ENCODE measurements at places on chromosomes 1 and 21. TPM values are rescaled to one million over a fixed set of nuclear protein-coding genes. Genes with fewer than 3 reads are reported as not detected.

C8B gene
- not detected for polyA plus RNA-seq

SAMD13 gene
- polyA plus RNA-seq, result not detected

KCNE1 gene
- polyA plus RNA-seq, result not detected

RGS8 gene
- polyA plus RNA-seq, result not detected

GSTM4 gene
- polyA plus RNA-seq, result 56.5 TPM

CHI3L1 gene
- not detected for polyA plus RNA-seq

PTPRC gene
- polyA plus RNA-seq, result 188 TPM

MASP2 gene
- 0.30 TPM for polyA plus RNA-seq

CCDC17 gene
- polyA plus RNA-seq, result 2.5 TPM

TMPRSS15 gene
- 0.14 TPM for polyA plus RNA-seq

PPM1J gene
- polyA plus RNA-seq, result 7.5 TPM

HOOK1 gene
- polyA plus RNA-seq, result 4.3 TPM

Measured in B cell (primary cell).